ENCODE measurements at places on chromosomes 4 and X.

DNA sequence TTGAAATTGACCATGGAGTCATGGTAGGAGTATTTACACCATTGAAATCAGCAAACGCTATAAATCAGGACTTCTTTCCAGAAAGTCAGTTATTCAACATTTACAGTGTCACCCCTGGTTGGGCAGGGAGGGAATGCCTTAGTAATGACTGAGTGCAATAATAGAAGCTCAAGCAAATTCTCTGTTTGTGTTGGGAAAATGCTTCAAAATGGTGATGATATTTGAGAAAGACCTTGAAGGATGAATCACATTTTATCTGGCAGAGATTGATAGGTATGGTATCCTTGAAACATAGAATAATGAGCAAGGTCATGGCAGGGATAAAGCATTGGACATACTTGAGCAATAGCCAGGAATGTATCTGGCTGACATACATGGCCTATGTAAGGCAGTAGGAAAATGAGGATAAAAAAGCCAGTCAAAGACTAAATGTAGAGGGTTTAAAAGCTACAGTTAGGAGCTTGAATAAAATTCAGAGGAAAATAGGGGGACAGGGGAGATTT is 248.7 kb downstream of the FMR1NB start:
- no peak for DNase-seq

- no peak for DNase-seq
Observed at GRCh38 chrX:130094696-130095095, 15.6 kb downstream of the ELF4 start.

DNA sequence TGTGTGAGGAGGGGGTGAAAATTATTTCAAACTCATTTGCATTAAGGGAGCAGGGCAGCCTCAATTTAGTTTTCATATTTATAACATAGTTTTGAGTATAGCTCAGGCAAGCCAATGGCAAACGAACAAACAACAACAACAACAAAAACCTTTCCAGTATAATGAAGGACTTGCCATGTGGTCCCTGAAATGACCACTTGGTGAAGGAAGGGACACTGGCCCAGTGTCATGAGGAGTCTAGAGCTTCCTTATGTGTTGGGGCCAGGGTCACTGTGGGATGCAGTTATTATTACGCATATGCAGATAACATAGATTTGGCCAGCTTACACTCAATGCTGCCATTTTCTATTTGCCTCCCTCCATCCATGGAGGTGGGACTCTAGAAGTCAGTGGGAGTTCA is 23.3 kb downstream of the NKX3-2 start:
- no peak for DNase-seq

DNA sequence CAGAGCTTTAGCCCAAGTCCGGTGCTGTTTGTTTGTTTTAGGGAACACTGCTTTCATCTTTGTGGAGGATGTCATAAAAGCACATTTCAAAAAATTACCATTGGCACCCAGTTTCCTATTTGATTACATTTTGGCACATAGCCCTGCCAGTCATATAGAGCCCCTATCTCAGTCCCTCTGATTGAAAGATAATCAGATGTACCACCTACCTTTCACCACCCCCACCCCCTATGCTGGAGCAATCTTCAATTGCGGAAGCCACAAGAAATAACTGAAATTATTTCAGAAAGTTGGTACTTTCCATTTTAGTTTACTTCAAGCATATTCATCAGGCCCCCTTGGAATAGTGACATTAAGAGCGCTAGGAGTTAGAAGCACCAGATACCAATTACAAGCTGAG is 136.7 kb upstream of the RPL34 start:
- DNase-seq: no peak

DNA sequence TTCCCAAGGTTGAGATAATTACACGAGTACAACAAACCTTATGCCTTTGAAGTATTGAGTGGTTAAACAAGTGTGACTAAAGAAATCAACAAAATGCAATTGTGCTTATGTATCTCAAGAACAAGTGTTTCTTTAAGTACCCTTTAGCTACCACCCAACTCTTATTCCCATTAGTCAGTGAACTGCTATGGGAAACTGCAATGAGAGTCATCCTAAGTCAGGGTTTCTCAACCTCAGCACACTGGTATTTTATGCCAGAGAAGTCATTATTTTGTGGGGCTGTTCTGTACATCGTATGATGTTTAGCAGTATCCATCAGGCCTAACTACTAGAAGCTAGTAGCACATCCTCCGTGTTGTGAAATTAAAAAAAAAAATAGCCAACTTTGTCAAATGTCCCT is 549.1 kb upstream of the BOD1L1 start:
- DNase-seq: no peak

All from RCC 7860 (cell line).